ENCODE measurements at places on chromosomes 13 and 19.

GRCh38 chr19:19202707-19203011, 555 bp downstream of the NR2C2AP start:
- DNase-seq = no peak

DNA sequence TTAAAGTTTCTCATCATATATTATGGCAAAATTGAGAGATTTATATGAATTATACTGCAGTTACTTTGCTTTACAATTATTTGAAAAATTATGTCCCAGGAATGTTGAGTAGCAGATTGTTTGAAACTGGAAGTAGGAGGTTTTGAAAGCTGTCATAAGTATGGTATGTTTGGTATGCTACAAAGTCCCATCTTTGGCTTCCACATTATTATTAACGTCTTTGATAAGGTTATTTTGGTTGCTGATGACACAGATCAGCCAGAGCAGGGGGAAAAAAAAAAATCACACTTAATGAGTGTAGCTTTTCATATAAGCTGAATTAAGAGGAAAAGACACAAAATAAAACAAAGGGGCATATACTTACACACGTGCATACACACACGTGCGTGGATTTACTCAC, 130.1 kb downstream of the SLITRK1 start:
- DNase-seq = no peak

GRCh38 chr13:37406031-37406430, 192.5 kb downstream of the POSTN start:
- DNase-seq = no peak

DNA sequence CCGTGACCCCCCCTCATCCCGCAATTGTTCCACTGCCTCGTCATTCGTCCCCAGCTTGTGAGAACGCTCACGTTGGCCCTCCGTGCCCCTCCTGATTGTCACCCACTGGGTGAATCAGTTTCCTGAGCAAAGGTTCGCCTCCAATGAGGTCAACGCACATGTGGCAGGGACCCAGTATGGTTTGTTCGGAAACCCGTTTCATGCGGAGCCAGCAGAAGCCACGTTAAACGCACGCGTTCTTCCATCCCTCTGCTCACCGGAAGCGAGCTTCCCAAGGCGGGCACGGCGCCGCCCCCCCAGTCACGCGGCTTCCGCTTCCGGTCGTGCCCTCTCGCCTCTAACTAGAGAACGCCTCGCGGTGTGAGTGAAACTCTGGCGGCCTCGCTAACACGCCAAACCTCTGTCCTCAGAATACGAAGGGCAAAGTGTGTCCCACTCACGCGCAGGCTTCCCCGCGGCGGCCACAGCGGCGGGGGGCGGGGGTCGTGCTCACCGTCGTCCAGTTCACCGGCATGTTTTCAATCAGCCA, 18.0 kb upstream of the CFAP97D2 start:
- DNase-seq = no peak

DNA sequence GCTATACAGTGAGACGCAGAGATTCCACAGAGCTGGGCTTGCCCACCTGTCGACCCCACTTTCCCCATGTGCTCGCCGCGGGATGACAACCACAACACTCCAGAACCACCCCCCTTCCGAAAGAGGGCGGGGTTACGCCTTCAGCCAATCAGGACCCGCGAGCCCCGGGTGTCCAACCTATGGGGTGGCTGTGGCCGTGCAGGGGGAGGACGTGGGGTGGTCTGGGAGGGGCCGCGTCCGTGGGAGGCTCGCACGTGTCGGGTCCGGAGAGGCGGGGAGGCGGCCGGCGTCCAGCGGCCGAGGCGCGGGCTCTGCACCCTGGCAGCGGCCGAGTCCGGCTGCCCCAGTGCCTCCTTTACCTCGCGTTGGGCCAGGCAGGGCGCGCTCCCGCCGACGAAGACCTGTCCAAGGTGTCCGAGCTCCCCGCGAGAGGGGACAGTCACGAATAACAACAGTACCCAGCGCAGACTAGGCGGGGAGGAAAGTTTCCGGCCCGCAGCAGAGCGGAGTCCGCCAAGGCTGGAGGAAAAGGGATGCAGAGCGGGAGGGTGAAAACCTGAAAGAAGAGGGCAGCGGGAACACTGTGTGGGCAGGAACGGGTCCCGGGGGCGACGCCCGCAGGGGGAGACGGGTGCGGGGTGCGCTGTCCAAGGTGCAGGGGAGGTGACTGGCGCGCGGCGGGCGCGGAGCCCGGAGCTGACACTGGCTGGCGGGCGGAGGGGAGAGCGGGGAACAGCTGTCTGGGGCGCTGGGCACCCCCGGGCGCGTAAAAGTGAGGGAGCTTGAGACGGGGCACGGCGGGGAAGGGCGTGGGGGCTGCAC, 911 bp downstream of the ENOX1 start:
- no peak for DNase-seq

DNA sequence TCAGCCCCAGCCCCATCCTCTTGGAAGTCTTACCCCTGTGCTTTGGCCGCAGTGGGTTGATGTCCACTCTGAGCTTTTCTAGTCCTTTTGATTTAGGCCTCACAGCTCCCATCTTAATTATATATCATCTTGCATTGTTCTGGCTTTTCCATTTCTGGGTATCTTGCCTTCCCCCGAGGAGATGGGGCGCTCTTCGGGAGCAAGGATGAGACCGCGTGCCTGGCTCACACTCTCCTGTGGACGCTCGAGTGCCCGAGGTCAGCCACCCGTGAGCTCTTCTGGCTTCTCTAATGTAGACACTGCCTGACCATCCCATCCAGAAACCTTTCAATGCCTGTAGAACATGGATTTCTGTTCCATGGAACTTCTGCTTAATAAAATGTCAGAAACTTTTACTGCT, 53.5 kb upstream of the GPR183 start:
- no peak for DNase-seq

DNA sequence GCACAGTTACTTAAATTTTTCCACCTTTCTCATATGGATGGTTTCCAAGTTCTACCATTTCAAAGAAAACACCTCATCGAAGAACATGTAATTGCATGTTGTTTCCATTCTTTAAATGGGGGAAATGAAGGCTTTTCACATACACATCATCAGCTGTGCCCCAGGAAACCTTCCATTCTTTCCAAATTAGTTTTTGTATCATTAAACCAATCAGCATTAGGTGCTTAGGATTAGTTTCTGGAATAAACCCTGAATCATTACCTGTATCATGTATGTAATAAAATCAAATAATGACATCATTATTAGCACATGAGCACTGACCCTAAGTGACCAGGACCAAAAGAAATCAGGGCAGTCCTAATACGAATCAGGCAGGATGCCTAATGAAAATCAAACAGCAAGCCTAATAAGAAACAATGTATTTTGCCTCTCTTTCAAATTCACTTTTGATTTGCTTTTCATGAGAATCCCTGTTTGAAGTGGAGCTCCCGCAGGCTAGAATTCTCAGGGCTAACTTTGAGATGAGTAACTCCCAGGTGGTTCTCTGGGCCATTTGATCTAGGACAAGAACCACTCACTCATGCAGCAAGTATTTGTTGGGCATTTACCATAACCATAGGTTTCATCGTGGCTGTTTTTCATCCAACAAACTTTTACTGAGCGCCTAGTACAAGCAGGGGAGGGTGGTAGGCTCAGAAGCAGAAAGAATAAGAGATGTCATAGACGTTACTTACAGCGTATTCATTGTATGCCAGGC, 89.2 kb downstream of the MZT1 start:
- DNase-seq = no peak

- DNase-seq = no peak
Observed at GRCh38 chr13:66532845-66533244, 697.3 kb downstream of the PCDH9 start.

GRCh38 chr13:102869948-102870676, 24.3 kb downstream of the ERCC5 start:
- no peak for DNase-seq

DNA sequence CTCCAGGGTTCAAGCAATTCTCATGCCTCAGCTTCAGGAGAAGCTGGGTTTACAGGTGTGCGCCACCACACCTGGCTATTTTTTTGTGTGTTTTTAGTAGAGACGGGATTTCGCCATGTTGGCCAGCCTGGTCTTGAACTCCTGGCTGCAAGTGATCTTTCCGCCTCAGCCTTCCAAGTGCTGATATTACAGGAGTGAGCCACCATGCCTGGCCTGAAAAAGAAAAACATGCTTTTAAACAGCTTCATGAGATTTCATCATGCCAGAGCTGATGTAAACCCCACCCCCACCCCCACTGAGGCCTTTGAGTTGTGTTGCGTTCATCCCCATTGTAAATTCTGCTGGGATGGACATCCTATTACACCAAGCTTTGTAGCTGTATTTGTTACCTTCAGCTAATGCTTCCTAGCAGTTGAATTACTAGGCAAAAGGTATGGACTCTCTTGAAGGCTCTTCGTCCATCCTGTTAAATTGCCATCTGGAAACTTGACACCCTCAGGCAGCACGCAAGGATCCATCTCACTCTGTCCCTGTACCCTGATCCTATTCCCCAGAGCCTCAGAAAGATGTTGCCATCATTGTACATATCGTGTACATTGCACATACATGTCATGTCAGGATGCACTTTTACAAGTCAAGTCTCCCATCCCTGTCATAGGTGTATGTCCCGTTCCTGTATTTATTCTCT, 47.3 kb downstream of the NFIX start:
- DNase-seq = no peak

DNA sequence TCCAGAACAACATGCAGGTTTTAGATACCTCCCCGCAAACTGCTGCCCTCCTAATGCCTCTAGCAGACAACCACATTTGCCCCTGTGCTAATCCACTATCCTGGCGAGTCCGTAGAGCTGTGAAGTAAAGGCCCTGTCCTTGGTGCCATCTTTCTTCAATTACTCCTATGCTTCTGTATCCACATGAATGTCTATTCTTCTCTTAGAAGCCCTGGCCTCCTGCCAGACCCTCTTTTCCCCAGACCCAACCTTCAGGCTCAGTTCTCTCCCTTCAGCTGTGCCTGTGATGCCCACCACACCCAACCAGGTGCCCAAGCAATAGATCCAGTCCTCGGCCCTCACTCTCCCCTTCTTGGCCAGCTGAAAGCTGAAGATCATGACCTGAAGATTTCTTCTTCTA, 31.1 kb upstream of the ZNF599 start:
- no peak for DNase-seq

DNA sequence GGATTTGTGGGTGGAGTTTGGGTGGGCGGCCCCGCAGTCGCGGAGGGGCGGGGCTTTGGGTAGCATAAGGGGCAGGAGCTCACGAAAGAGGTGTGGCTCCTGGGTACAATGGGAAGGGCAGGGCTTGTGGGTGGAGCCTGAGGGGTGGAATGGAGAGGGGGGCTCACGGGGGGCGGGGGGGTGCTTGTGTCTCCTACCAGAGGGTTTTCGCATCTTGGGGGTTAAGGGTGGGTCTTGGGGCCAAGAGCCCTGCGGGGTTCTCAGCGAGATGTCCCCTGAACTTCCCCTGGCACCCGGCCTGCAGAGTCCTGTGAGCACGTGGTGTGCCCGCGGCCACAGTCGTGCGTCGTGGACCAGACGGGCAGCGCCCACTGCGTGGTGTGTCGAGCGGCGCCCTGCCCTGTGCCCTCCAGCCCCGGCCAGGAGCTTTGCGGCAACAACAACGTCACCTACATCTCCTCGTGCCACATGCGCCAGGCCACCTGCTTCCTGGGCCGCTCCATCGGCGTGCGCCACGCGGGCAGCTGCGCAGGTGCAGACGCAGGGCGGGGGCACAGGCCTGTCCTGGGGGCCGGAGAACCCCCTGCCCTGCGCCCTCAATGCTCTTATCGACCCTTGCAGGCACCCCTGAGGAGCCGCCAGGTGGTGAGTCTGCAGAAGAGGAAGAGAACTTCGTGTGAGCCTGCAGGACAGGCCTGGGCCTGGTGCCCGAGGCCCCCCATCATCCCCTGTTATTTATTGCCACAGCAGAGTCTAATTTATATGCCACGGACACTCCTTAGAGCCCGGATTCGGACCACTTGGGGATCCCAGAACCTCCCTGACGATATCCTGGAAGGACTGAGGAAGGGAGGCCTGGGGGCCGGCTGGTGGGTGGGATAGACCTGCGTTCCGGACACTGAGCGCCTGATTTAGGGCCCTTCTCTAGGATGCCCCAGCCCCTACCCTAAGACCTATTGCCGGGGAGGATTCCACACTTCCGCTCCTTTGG, 5.1 kb downstream of the FSTL3 start:
- peak; percentile 97 for DNase-seq

Data from activated CD4-positive, alpha-beta T cell treated with anti-CD3 and anti-CD28 coated beads, Interleukin-2, Interleukin-4, amounts not matched to agents 100 ng/mL and 50 ng/mL, durations not matched to agents 16 hours and 8 hours (primary cell).